ENCODE measurements at places on chromosomes 3 and 15. TPM values are rescaled to one million over a fixed set of nuclear protein-coding genes. Genes with fewer than 3 reads are reported as not detected.
A peak's percentile ranks its signal among the peaks of the same experiment; 100 is the strongest.

DNA sequence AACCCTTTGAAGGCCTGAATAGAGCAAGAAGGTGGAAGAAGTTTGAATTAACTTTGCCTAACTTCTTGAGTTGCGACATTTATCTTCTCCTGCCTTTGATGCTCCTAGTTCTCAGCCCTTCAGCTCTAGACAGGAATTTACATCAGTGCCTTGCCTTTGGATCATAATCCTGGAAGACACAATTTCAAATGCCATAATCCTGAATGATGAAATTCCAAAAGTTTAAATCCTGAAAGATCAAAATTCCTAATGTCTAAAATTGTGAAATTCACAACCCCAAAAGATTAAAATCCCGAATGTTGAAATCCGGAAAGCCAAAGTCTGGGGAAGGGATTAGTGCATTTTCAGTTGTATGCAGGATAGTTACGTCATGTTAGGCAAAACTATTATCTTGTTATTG lies 166.6 kb upstream of the PDZRN3 start:
- H3K36me3 ChIP-seq: no peaks in the 10 kb centered on the region
- peak; percentile 56 for DNase-seq
- no peaks in the 10 kb centered on the region for H3K27me3 ChIP-seq
- peaks cover 18% of the 10 kb centered on the region for H3K4me1 ChIP-seq
- peak overlapping the region; percentile 21 for H3K27ac ChIP-seq

The DOCK3 gene
- 0.51 TPM for total RNA-seq

DNA sequence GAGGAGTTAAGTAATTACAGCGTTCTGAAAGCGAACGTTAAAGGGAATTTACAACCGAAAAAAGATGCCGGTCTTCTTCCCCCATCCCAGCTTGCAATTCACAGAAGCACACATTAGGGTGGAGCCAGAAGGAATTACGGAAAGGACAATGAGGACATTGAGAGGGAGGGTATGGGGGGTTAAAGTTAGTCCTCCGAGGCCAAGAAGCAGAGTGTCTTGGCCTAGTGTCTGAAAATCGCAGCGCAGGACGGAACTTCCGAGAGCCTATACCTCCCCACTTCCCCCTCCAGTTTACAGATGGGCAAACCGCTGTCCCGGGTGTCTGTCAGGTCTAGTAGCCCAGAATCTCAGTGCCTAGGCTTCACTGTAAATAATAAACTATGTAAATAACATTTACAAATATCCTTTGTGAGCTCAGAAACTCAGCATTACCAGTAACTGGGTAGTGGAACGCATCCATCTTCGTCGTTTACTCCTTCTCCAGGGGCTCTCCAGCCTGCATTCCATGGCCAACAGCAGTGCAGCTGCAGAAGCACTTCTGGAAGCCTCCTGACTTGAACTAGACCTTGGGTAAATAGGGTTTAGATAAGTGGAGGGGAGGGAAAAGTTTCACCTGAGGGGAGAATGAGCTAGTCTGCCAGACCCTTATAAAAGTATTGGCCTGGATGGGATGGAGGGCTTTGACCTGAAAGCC lies 922 bp downstream of the ADPRH start:
- peak; percentile 47 for DNase-seq
- H3K4me3 ChIP-seq: peak overlapping the region; percentile 73
- no peaks in the 10 kb centered on the region for H3K36me3 ChIP-seq
- H3K4me1 ChIP-seq: no peaks in the 10 kb centered on the region
- peak overlapping the region; percentile 34 for H3K27ac ChIP-seq

GRCh38 chr3:18223571-18223970 lies 201.6 kb downstream of the SATB1 start:
- no peak for DNase-seq
- H3K4me3 ChIP-seq: no peak overlapping the region
- no peaks in the 10 kb centered on the region for H3K27me3 ChIP-seq
- H3K4me1 ChIP-seq: no peaks in the 10 kb centered on the region

DNA sequence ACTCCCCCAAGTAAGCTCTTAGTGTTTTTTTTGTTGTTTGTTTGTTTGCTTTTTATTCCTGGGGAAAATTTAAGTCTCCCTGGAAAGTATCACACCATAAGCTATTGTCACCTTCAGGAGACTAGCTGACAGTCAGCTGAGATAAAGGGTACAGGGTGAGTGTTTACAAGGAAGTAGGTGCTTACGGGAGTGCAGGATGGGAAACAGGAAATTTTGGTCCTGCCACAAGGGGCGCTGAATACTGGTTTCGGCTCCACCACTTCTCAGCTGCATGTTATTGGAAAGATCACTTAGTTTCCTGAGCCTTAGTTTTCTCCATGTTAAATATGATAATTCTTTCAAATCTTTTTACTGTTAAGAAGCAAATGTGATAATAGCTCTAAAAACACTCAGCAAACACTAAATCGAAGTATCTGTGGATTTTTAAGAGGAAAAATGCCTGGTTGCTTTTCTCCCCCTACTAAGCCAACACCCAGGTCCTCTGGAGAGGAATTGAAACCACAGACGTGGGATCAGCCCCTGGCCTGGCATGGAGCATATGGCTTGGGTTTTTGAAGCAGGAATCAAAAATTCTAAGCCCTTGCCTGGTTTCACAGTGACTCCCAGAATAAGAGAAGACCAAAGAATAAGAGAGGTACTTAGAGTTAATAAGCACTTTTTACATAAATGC lies 90.7 kb downstream of the SCN11A start:
- H3K4me3 ChIP-seq: no peak overlapping the region
- peak; percentile 61 for DNase-seq
- no peaks in the 10 kb centered on the region for H3K36me3 ChIP-seq
- H3K27me3 ChIP-seq: no peaks in the 10 kb centered on the region
- no peak overlapping the region for H3K27ac ChIP-seq

The UTS2B gene
- total RNA-seq: 0.22 TPM

The CLEC3B gene
- total RNA-seq: 45.4 TPM

- peaks cover 4% of the 10 kb centered on the region for H3K4me1 ChIP-seq
- no peak overlapping the region for H3K4me3 ChIP-seq
- H3K27me3 ChIP-seq: no peaks in the 10 kb centered on the region
Observed at GRCh38 chr3:75272691-75273090, 391.4 kb upstream of the FRG2C start.

GRCh38 chr3:193590088-193590856 lies 2.7 kb upstream of the OPA1 start:
- no peaks in the 10 kb centered on the region for H3K36me3 ChIP-seq
- peak; percentile 47 for DNase-seq
- no peak overlapping the region for H3K27ac ChIP-seq
- no peaks in the 10 kb centered on the region for H3K27me3 ChIP-seq
- peaks cover 13% of the 10 kb centered on the region for H3K4me1 ChIP-seq
- H3K4me3 ChIP-seq: no peak overlapping the region

DNA sequence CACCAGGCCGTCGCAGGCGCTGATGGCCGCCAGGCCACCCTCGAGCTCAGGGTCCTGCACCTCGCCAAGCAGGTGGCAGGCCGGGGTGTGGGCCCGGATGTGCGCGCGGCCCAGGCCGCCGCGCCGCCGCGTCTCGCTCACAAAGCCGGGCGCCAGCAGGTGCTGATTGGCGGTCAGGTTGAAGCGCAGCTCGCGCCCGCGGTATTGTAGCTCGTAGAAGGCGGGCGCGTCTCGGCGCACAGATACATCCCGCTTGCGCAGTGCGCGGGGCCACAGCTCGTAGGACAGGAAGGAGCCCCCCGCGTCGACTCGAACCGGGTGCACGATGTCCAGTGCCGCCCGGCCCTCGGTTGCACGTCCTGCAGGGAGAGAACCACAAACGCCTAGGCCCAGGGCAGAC lies 11.1 kb downstream of the ADAMTS7 start:
- H3K4me3 ChIP-seq: no peak overlapping the region
- no peak for DNase-seq
- peaks cover 8% of the 10 kb centered on the region for H3K4me1 ChIP-seq

DNA sequence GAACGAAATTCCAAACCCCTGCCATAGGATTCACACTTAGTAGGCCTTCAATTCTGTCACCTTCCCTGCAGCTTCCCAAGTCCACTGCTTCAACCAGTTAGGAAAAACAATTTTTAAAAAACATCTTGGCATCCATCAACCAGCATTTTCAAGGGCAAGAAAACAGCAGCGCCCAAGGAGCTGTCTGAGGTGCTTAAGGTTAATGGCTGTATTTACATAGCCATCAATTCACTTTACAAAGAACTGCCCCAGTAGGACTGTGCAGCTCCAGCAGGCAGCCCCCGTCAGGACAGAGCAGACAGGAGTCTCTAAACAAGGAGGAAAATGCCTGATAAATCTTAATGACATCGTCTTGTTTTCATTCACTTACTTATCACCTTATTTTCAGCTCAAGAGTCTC lies 13.3 kb downstream of the TAFA4 start:
- peak; percentile 42 for DNase-seq

The KCNAB1 gene
- not detected for total RNA-seq

DNA sequence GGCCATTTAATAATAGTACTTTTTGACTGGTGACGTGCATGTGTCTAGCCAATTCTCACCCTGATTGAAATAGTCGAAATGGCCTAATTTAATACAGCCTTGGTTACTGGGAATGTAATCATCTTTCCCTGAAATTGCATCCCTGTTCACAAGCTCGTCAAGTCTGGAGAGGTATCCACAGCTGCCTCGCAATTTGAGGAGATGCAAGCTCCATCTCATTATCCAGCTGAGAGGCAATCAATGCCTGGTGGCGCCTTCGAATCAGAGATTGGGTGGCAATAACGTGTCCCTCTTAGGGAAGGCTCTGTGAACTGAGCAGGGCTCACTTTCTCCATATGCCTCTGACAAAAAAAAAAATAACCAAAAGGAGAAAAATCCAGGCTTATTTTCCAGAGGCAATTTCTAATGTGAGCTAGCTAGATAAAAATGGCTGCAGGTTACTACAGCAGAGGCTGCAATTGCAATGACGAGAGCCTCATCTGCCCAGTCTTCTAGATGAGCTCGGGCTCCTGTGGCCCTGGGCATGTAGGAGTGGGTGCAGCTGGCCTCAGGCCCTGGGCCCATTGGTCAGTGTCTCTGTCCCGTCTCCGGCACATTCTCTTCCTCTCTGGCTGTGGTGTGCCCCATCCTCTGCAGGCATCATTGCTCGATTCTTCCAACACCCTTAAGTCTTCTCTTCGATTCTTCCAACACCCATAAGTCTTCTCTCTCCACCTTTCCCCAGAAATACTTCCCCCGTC lies 487.5 kb downstream of the GABRG3 start:
- no peaks in the 10 kb centered on the region for H3K36me3 ChIP-seq
- H3K27ac ChIP-seq: no peak overlapping the region
- DNase-seq: no peak
- peaks cover 14% of the 10 kb centered on the region for H3K4me1 ChIP-seq

The CLDN16 gene
- 0.11 TPM for total RNA-seq

The C3orf22 gene
- not detected for total RNA-seq

Measured in GM23248 (cell line).